ENCODE measurements at places on chromosomes 11 and 22. TPM values are rescaled to one million over a fixed set of nuclear protein-coding genes. Genes with fewer than 3 reads are reported as not detected.

The POU2AF2 gene
- not detected for total RNA-seq

The DDTL gene
- total RNA-seq = 0.25 TPM

The GPHA2 gene
- not detected for total RNA-seq

The GRK3 gene
- total RNA-seq = 0.16 TPM

The CSKMT gene
- 7.7 TPM for total RNA-seq

The SCO2 gene
- total RNA-seq = 1.8 TPM

The DNAJB7 gene
- not detected for total RNA-seq
